ENCODE measurements at places on chromosomes 4 and X. TPM values are rescaled to one million over a fixed set of nuclear protein-coding genes. Genes with fewer than 3 reads are reported as not detected.

Gene PAGE4
- total RNA-seq, result not detected

Gene TACR3
- not detected for total RNA-seq

- DNase-seq, result no peak
- no peaks in the 10 kb centered on the region for H3K36me3 ChIP-seq
- H3K4me3 ChIP-seq, result no peak overlapping the region
- no peaks in the 10 kb centered on the region for H3K4me1 ChIP-seq
- H3K27me3 ChIP-seq, result no peaks in the 10 kb centered on the region
These were observed 402.4 kb downstream of the PACRGL start for GRCh38 chr4:21102667-21103066.

Gene MAGEB17
- not detected for total RNA-seq

DNA sequence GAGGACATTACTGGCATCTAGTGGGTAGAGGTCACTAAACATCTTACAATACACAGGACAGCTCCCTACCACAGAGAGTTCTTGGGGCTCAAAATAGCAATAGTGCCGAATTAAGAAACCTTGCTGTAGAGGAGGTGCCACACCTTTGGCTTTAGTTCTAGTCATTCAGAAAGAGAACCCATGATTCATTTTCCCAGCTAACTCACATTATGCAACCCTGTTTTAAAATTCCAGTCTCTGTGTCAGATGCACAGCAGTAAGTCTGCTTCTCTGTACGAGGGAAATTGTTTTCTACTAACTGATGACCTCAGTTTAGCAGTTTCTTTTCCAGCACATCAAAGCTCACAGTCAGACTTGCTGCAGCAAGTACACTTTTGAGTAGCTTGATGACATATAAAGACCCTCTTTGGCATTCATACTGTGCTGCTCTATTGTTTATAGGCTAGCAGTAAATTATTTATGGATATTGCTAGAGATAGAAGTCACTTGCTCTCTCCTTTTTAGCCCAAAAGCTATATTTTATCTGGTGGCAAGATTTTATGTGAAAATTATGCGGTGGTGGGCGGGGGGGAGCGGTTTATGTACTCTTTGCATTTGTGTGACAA is 487.8 kb upstream of the MAGEB18 start:
- no peak overlapping the region for H3K27ac ChIP-seq
- DNase-seq, result no peak
- H3K4me3 ChIP-seq, result no peak overlapping the region
- no peaks in the 10 kb centered on the region for H3K36me3 ChIP-seq

- DNase-seq, result no peak
- H3K27me3 ChIP-seq, result no peaks in the 10 kb centered on the region
- H3K36me3 ChIP-seq, result no peaks in the 10 kb centered on the region
- no peaks in the 10 kb centered on the region for H3K4me1 ChIP-seq
- no peak overlapping the region for H3K27ac ChIP-seq
- H3K4me3 ChIP-seq, result no peak overlapping the region
These were observed 165.7 kb downstream of the KDR start for GRCh38 chr4:54959651-54960116.

Gene ADRA2C
- not detected for total RNA-seq

DNA sequence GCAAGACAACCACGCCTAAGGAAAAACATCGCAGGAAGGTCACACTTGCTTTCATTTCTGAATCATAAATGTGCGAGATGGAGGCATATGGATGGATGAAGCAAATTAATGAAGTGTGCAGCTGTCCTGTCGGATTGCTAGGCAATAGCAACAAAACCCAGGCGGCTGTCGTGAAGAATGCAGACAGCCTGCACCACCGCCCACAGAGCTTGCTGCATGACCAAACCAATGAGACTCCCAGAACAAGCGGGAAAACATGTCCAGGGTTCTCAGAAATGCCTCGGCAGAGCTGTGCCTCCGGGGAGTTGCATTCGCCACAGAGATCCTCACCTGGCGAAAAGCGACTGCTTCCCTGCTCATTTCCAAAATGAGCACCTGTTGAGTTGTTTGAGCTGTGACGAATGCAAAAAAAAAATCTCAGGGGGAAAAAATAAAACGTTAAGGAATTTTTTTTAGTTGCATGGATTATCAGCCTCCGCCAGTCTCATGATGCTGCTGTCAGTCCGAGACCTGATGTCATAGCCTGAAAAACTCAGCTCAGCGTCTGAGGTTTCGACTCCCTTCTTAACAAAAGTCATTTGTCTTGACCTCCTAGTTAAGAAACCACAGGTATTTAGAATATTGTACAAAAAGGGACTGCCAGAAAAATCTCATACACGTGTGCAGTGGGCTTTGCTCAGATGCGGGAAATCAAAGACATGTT is 155.5 kb upstream of the MXRA5 start:
- no peak overlapping the region for H3K4me3 ChIP-seq
- no peak for DNase-seq
- no peaks in the 10 kb centered on the region for H3K27me3 ChIP-seq
- H3K4me1 ChIP-seq, result no peaks in the 10 kb centered on the region
- H3K36me3 ChIP-seq, result no peaks in the 10 kb centered on the region

GRCh38 chr4:140149846-140150635 is 3.9 kb downstream of the MAML3 start:
- peaks cover 23% of the 10 kb centered on the region for H3K4me1 ChIP-seq
- H3K27ac ChIP-seq, result peak overlapping the region; percentile 82
- H3K4me3 ChIP-seq, result peak overlapping the region; percentile 88
- peaks cover 57% of the 10 kb centered on the region for H3K27me3 ChIP-seq
- DNase-seq, result peak; percentile 80
- no peaks in the 10 kb centered on the region for H3K36me3 ChIP-seq

Gene DUSP21
- total RNA-seq, result not detected

GRCh38 chrX:53290441-53291041 is 9.2 kb upstream of the IQSEC2 start:
- no peak overlapping the region for H3K27ac ChIP-seq
- H3K36me3 ChIP-seq, result no peaks in the 10 kb centered on the region
- no peaks in the 10 kb centered on the region for H3K27me3 ChIP-seq
- H3K4me3 ChIP-seq, result no peak overlapping the region
- no peak for DNase-seq

All from activated CD8-positive, alpha-beta memory T cell treated with anti-CD3 and anti-CD28 coated beads, Interleukin-2, amount 10 ng/mL, durations not matched to agents 7 days and 5 days (primary cell).